Adrenal gland (tissue), 19 donors: ENCODE measurements at places on chromosomes 6 and 20. TPM values are rescaled to one million over a fixed set of nuclear protein-coding genes. Genes with fewer than 3 reads are reported as not detected.

MYCT1 gene
- total RNA-seq = 17.9 TPM

SNAP25 gene
- total RNA-seq = 18.3 TPM

SPDEF gene
- not detected for total RNA-seq

CD164 gene
- 140 TPM for total RNA-seq

MYLK4 gene
- total RNA-seq = 0.90 TPM

SMAP1 gene
- 27.7 TPM for total RNA-seq

NT5E gene
- 10.6 TPM for total RNA-seq

MYLK2 gene
- total RNA-seq = not detected

HLA-DRA gene
- total RNA-seq = 612 TPM

SAYSD1 gene
- total RNA-seq = 11.4 TPM

STMN3 gene
- total RNA-seq = 43.9 TPM

IL17F gene
- total RNA-seq = not detected
